Cortex of kidney (tissue), 1 donor: ENCODE measurements at places on chromosomes 2 and 18.

DNA sequence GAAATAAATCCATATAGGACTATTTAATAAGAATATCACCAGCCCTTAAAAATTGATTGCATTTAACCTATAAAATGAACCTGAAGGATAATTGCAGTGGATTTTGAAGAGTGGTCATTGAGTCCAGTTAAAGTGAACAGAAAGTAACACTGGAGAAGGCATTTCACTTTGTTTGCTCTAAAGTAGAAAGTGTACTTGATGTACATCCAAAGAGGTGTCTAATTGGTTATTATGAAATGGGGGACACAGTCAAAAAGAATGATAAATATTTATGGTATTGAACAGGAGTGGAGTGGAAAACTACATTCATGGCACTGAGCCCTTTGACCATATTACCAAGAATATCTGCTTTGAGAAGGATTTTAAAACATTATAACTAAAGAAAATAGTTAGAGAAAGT is 28.2 kb upstream of the MAP2 start:
- no peak for DNase-seq

DNA sequence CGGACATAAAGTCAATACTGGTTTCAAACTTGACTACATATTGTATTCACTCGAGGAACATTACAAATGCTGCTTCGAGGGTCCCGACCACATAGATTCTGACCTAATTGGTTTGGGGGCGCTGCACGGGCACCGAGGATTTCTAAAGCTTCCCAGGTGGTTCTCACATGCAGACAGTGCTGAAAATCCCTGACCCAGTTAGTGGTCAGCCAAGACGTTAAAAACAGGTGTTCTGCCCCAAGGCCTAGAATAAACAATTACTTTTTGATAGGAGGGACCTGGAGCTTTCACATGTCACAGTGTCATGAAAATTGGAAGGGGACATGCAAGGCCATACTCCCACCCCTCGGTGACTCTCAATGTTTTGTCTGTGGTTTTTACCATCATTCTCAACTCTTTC is 368.9 kb downstream of the RNF144A start:
- DNase-seq, result no peak

GRCh38 chr2:121066526-121066925 is 218.5 kb downstream of the TFCP2L1 start:
- no peak for DNase-seq

DNA sequence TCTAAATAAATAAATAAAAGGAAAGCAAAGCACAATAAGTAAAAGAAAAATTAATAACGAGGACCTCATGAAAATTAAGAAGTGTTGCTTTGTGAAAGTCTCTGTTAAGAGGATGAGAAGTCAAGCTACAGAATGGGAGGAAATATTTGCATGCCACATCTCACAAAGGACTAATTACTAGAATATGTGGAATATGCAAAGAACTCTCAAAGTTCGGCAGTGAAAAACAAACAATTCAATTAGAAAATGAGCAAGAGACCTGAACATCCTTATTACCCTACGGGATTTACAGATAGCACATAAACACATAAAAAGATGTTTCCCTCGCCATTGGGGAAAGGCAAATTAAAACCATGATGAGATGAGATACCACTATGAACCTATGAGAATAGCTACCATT is 23.3 kb downstream of the CYP26B1 start:
- DNase-seq, result no peak

GRCh38 chr2:190910341-190911136 is 29.9 kb downstream of the GLS start:
- DNase-seq, result no peak

DNA sequence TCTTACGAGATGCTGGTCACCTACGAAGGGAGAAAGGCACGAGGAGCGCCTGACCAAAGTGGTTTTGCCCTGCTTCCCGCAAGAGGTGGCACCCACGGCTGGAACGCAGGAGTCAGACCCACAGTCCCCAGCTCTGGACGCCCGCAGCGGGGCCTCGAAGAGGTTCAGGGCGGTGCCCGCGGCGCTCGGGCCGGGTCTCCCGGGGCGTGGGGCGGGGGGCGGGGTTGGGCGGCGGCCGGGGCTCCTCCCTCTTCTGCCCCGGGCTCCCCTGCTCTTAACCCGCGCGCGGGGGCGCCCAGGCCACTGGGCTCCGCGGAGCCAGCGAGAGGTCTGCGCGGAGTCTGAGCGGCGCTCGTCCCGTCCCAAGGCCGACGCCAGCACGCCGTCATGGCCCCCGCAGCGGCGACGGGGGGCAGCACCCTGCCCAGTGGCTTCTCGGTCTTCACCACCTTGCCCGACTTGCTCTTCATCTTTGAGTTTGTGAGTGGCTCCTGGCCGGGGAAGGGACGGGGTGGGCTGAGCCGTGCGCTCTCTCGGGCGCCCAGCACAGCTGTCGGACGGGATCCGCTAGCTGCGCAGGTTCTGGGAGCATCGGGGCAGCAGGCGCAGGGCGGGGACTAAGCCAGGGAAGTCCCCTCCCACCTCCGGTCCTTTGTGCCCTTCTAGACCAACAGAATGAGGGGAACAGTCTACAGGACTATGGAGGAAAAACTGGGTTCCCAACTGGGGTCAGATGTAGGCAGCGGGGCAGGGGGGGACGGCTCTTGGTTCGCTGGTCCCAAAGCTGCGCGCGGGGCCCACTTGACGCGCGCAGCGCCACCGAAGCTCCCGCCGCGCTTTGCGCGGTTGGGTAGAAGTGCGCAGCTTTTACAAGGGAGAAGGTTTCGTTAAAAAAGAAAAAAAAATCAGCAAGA is at the start of gene MAL:
TSS of gene MAL (plus strand) at position 303 of the 914 bp plus-strand sequence. CDS start at position 388, 85 bp downstream.
- no peak for DNase-seq

DNA sequence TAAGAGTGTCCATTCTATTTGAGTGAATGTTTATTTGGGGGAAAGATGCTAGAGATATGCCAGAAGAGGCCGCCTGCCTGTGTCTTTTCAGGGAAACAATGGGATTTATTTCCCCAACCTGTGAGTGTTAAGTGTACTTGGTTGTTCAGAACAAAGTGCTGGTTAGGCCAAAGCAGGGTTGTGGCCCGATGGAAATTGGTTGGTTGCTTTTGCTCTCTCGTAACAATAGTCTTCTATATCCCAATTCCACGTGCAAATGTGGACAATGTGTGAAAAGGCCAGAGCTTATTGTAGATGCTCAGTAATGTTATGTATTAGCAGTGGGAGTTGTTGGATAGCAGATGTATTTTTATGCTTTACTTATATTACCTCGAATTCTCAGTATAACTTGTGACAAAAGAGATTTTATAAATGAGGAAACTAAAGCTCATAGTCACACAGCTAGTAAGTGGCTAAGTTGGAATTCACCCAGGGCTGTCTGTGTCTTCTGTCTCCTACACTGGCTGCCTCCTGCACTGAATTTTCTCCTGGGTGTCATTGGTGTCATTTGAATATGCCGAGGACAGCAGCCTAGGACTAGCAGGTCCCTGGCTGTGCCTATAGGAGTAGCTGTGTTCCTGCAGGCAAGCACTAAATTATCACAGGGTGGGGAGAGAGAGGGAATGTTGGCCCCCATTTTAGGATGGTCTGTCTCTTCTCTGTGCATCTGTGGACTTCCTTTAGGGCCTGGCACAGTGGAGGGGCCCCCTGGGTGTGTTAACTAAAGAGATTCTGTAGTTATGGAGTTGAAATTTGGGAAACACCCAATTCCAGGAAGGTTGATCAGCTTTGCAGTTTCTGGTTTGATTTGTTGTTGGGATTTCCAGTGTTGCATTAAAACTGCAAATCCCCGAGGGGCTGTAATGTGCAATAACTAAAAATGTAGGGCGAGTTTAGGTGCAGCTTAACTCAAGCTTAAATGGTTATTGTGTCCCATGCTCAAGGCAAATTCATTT is 21.6 kb downstream of the GPD2 start:
- DNase-seq, result no peak
